Vagina (tissue), 2 donors: ENCODE measurements at places on chromosomes 7 and 10. TPM values are rescaled to one million over a fixed set of nuclear protein-coding genes. Genes with fewer than 3 reads are reported as not detected.

- H3K4me1 ChIP-seq = no peaks in the 10 kb centered on the region
- no peaks in the 10 kb centered on the region for H3K27me3 ChIP-seq
- H3K4me3 ChIP-seq = no peak overlapping the region
Measured at GRCh38 chr7:98315318-98315993, 34.0 kb downstream of the BRI3 start.

DNA sequence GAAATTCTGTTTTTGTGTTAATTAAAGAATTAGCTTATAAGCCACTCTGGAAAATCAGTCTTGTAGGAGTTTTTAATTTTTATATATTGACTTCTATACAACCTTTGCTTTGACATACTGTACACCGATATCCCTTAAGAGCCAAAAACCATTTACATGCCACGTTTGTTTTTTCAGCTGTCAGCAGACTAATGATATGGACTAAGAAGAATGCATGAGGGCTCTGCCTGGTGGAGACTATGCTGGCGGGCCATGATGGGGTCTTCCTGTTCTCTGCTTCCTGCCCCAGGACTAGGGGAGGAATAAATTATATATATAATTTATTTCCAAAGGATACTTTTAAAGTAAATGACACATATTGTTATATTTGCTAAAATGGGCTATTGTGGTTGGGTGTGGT lies 96.3 kb downstream of the CDK14 start:
- no peaks in the 10 kb centered on the region for H3K27me3 ChIP-seq
- H3K4me3 ChIP-seq = no peak overlapping the region
- H3K4me1 ChIP-seq = no peaks in the 10 kb centered on the region
- no peak overlapping the region for H3K27ac ChIP-seq
- DNase-seq = no peak
- no peaks in the 10 kb centered on the region for H3K36me3 ChIP-seq

CTNNA3 gene
- total RNA-seq = 0.98 TPM

AEBP1 gene
- total RNA-seq = 321 TPM

PNPLA8 gene
- 18.7 TPM for total RNA-seq

SLC39A12 gene
- total RNA-seq = not detected

GRCh38 chr10:78309536-78310237 lies 276.0 kb downstream of the RPS24 start:
- H3K36me3 ChIP-seq = no peaks in the 10 kb centered on the region
- no peaks in the 10 kb centered on the region for H3K27me3 ChIP-seq
- no peak overlapping the region for H3K27ac ChIP-seq
- H3K4me3 ChIP-seq = no peak overlapping the region
- no peak for DNase-seq

GRCh38 chr7:93914581-93915066 lies 6.9 kb upstream of the GNG11 start:
- H3K36me3 ChIP-seq = no peaks in the 10 kb centered on the region
- peaks cover 4% of the 10 kb centered on the region for H3K4me1 ChIP-seq
- no peaks in the 10 kb centered on the region for H3K27me3 ChIP-seq
- no peak overlapping the region for H3K4me3 ChIP-seq
- DNase-seq = no peak
- no peak overlapping the region for H3K27ac ChIP-seq

TAS2R5 gene
- 6.1 TPM for total RNA-seq

GJD4 gene
- total RNA-seq = not detected

LIPF gene
- total RNA-seq = not detected

NPFFR1 gene
- not detected for total RNA-seq

- no peak overlapping the region for H3K4me3 ChIP-seq
- DNase-seq = no peak
- no peak overlapping the region for H3K27ac ChIP-seq
Measured at GRCh38 chr7:10015687-10016086, 958.0 kb upstream of the PHF14 start.

- no peaks in the 10 kb centered on the region for H3K36me3 ChIP-seq
- H3K27me3 ChIP-seq = no peaks in the 10 kb centered on the region
- H3K4me3 ChIP-seq = no peak overlapping the region
Measured at GRCh38 chr7:44515590-44516268, 25.3 kb upstream of the NUDCD3 start.

RELN gene
- 7.4 TPM for total RNA-seq

DNA sequence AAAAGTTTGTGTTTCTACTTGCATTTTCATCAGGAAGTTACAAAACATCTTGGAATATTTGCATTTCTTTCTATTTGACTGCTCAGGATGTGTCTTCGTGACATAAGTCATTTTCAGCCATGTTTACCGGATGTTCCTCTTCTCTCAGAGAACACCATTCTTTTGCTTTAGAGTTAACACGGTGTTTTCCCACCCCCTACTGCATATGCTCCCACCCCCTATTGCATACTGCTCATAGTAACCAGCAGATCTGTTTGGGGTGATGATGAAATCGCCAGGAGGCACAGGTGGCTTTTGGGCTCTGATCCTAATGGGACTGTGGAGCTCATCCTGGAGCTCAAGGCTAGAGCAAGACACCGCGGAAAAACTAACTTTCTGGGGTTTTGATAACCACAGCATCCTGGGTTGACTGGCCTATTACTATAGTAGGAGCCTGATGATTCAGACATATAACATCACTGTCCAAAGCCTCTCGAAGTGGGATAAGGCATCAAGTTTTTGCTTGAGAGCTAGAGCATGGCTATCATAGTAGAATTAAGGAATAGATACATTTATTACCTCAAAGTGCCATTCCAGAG lies 65.1 kb upstream of the BET1 start:
- H3K27ac ChIP-seq = no peak overlapping the region
- no peak overlapping the region for H3K4me3 ChIP-seq
- no peak for DNase-seq
- H3K27me3 ChIP-seq = no peaks in the 10 kb centered on the region

DNA sequence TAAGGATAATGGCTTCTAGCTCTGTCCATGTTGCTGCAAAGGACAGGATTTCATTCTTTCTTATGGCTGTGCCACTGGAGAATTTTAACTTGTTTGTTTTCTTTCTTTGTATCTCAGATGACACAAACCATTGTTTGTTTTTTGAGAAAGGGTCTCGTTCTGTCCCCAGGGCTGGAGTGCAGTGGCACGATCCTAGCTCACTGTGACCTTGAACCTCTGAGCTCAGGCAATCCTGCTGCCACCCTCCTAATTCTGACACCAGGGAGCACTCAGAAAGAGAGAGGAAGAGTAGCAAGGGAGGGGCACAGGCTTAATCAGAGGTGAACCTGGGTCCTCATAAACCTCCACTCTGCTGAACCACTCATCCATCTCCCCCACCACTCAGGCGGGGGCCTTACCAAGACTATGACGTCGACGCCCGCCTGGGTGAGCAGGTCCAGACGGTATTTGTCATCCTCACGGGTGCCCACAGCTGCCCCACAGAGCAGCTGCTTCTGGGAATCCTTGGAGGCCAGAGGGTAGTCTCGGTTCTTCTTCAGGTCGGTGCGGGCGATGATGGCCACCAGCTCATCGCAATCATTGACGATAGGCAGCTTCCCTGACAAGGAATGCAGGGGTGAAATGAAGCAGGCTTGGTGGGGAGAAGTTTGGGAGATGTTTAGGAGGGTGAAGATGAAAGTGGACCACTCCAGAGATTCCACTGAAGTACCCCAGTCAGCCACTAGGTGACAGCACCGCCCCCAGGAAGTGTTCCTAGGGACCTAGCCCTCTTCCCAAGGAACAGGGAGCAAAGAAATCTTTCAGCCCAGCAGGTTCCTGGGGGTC lies 11.6 kb downstream of the IMPDH1 start:
- no peak overlapping the region for H3K4me3 ChIP-seq
- H3K36me3 ChIP-seq = peaks cover 76% of the 10 kb centered on the region
- no peak overlapping the region for H3K27ac ChIP-seq

GRCh38 chr10:10772874-10773508 lies 244.7 kb upstream of the CELF2 start:
- no peak overlapping the region for H3K4me3 ChIP-seq
- H3K36me3 ChIP-seq = no peaks in the 10 kb centered on the region
- DNase-seq = no peak
- H3K27ac ChIP-seq = no peak overlapping the region
- no peaks in the 10 kb centered on the region for H3K4me1 ChIP-seq

- no peak overlapping the region for H3K27ac ChIP-seq
- H3K36me3 ChIP-seq = no peaks in the 10 kb centered on the region
- no peak overlapping the region for H3K4me3 ChIP-seq
- DNase-seq = no peak
- H3K27me3 ChIP-seq = no peaks in the 10 kb centered on the region
- H3K4me1 ChIP-seq = peaks cover 5% of the 10 kb centered on the region
Measured at GRCh38 chr10:50392966-50393718, 141.8 kb upstream of the ASAH2 start.

GRCh38 chr7:128731184-128731583 lies 8.0 kb upstream of the CALU start:
- H3K4me3 ChIP-seq = no peak overlapping the region
- no peaks in the 10 kb centered on the region for H3K27me3 ChIP-seq
- H3K4me1 ChIP-seq = no peaks in the 10 kb centered on the region
- H3K27ac ChIP-seq = no peak overlapping the region
- no peak for DNase-seq

CLCN1 gene
- not detected for total RNA-seq

GRCh38 chr7:83413424-83413823 lies 235.5 kb downstream of the SEMA3E start:
- DNase-seq = no peak
- H3K4me3 ChIP-seq = no peak overlapping the region
- H3K27me3 ChIP-seq = no peaks in the 10 kb centered on the region
- H3K4me1 ChIP-seq = no peaks in the 10 kb centered on the region
- no peaks in the 10 kb centered on the region for H3K36me3 ChIP-seq
- no peak overlapping the region for H3K27ac ChIP-seq

GRCh38 chr7:51949726-51950644 lies 633.4 kb upstream of the COBL start:
- H3K36me3 ChIP-seq = no peaks in the 10 kb centered on the region
- H3K27me3 ChIP-seq = no peaks in the 10 kb centered on the region
- no peak overlapping the region for H3K4me3 ChIP-seq
- no peak overlapping the region for H3K27ac ChIP-seq
- DNase-seq = no peak

GRCh38 chr10:117074621-117075020 lies 63.4 kb downstream of the VAX1 start:
- no peak overlapping the region for H3K4me3 ChIP-seq
- no peaks in the 10 kb centered on the region for H3K36me3 ChIP-seq
- H3K27me3 ChIP-seq = no peaks in the 10 kb centered on the region
- DNase-seq = no peak

DNA sequence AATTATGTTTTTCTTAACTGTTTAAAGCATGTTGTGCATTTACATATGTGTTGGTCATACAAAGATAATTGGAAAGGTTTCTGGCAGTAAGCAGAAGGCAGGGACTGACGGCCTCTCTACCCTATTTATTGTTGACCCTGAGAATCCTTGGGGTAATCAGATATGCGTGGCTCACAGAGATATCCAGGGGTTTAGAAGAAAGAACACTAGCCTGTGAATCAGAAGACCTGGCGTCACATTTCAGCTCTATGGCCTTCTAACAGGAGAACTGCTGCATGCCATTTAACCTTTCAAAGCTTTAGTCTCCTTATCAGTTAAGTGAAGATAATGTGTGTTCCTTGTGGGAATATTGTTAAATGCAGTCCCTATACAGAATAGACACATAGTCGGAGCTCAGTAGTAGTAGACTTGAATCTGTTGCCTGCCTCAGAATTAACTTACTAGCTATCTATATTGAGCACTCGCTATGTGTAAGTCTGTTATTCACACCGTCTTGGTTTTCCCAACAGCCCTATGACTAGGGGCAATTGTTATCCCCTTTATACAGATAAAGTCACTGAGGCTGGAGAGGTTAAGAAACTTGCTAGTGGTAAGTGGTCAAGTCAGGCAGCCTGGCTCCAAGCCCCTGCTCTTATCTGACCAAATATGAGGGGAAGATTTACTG lies 129.6 kb upstream of the ANKRD1 start:
- H3K27me3 ChIP-seq = no peaks in the 10 kb centered on the region
- no peak overlapping the region for H3K4me3 ChIP-seq
- H3K27ac ChIP-seq = no peak overlapping the region
- no peak for DNase-seq
- H3K4me1 ChIP-seq = peaks cover 9% of the 10 kb centered on the region
- no peaks in the 10 kb centered on the region for H3K36me3 ChIP-seq

HOGA1 gene
- 0.98 TPM for total RNA-seq

- H3K27me3 ChIP-seq = no peaks in the 10 kb centered on the region
- H3K36me3 ChIP-seq = no peaks in the 10 kb centered on the region
- DNase-seq = no peak
- H3K27ac ChIP-seq = no peak overlapping the region
Measured at GRCh38 chr7:33669251-33669670, 236.1 kb upstream of the BMPER start.

DNA sequence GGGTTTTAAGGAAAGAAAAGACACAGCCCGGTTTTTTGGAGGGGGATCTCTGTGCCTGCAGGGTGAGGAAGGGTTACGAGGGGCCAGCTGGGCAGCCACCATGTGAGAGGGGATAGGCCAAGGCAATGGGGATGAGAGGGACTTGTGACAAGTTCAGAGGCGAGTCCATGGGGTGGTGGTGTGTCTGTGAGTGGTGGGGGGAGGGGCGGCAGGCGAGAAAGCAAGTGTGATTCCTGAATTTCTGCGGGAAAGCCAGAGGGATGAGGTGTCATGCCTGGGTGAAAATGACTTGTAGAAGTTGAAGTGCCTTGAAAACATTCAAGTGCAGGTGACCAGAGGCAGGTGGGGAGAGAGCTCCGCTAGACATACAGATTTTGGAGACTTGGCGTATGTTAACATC lies 61.0 kb upstream of the RNF32 start:
- H3K4me3 ChIP-seq = no peak overlapping the region
- H3K4me1 ChIP-seq = no peaks in the 10 kb centered on the region
- no peak for DNase-seq
- no peak overlapping the region for H3K27ac ChIP-seq
- no peaks in the 10 kb centered on the region for H3K36me3 ChIP-seq

GRCh38 chr7:41375582-41375981 lies 327.3 kb downstream of the INHBA start:
- H3K27ac ChIP-seq = no peak overlapping the region
- H3K4me1 ChIP-seq = no peaks in the 10 kb centered on the region
- no peak for DNase-seq
- H3K27me3 ChIP-seq = no peaks in the 10 kb centered on the region
- H3K36me3 ChIP-seq = no peaks in the 10 kb centered on the region
- H3K4me3 ChIP-seq = no peak overlapping the region

GPR26 gene
- total RNA-seq = not detected

DNA sequence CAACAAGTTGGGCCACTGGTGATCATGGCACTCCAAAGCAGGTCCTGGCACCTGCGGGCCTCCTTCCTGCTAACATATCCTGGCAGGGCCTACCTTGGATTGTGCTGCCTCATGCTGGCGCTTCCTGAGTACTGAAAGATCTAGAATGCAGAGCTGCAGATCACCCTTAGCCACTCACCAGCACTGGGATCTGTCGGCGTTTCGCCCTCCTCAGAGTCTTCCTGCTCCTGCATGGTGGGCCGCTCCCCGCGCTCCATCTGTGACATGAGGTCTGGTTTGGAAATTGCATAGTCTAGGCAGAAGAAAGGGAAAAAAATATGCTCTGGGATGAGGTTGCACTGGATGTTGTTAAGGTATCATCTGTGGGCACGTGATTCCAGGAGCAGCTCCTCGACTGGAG lies 10.0 kb downstream of the ZNF777 start:
- peak; percentile 20 for DNase-seq
- H3K4me3 ChIP-seq = no peak overlapping the region
- peaks cover 67% of the 10 kb centered on the region for H3K36me3 ChIP-seq
- no peaks in the 10 kb centered on the region for H3K27me3 ChIP-seq

TMEM139 gene
- not detected for total RNA-seq

- no peaks in the 10 kb centered on the region for H3K4me1 ChIP-seq
- no peaks in the 10 kb centered on the region for H3K27me3 ChIP-seq
- H3K36me3 ChIP-seq = no peaks in the 10 kb centered on the region
- no peak overlapping the region for H3K27ac ChIP-seq
- no peak overlapping the region for H3K4me3 ChIP-seq
Measured at GRCh38 chr10:25455980-25456567, 281.3 kb downstream of the GPR158 start.

GRCh38 chr10:105358911-105359310 lies 717.8 kb downstream of the SORCS3 start:
- no peaks in the 10 kb centered on the region for H3K4me1 ChIP-seq
- DNase-seq = no peak
- no peak overlapping the region for H3K4me3 ChIP-seq
- H3K27me3 ChIP-seq = no peaks in the 10 kb centered on the region
